ENCODE measurements at places on chromosomes 13 and 19.

DNA sequence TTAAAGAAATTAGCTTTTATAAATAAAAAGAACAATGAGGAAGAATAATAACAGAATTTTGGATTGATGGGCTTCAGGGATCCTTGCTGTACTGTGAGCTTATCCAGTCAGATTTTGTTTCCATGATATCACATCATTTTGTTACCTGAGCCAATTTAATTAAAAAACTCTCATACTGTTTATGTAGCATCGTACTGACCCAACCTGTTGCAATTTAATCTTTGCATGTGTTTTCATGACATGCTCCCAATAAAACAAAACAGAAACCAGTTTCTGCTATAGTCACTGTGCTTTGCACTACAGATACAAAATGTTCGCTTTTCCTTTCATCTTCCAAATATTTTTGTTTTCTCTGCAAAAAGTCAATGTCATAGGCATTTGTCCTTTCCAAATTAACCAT, 109.7 kb upstream of the RNF113B start:
- no peak for DNase-seq

- no peak for DNase-seq
Measured at GRCh38 chr19:2534423-2535013, 58.6 kb downstream of the GADD45B start.

- DNase-seq, result no peak
Measured at GRCh38 chr13:110421061-110421460, 114.0 kb downstream of the COL4A2 start.

DNA sequence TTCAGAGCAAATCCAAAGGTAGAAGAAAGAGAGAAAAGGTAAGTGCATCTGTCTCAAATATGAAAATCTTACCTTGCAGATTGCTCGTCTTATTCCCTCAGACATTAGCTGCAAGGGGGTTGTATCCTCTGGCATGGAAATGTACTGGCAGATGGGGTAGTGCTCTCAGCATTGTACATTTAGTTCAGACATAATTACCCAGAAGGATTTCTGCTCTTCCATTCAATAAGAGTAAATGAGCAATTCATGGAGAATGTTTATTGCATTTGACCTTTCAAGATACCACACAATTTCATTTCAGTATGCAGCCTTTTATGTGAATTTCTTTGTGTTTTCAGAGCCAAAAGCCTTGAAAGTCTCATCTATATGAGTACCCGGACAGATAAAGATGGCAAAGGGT, 63.8 kb downstream of the SCEL start:
- DNase-seq, result no peak

DNA sequence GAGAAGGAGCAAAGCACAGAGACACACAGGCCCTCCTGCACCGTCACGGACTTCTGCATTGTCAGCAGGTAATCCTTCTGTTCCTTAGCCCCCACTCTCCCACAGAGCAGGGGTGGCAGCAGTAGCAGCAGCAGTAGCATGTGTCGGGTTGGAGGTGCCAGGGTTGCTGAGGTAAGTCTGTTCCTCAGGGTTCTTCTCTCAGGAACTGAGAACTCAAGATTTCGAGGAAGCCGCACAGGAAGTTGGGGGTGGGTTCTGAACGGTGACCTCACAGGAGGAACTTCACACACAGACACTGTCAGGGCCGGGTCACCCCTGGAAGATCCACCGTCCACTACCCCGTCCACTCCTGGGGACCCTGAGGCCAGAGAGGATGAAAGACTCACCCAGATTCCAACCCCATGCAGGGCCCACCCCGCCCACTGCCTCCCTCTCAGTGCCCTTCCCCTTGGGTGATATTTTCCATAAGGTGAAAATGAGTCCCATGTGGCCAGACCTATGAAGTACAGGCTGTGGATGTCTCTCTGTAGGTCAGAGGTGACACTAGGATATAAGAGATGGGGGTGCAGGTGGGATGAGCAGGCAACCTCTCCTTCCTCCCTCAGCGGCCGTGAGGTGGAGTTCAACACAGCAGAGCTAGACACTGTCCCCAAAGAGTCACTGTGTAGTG, at the start of gene SIGLEC12:
Gene SIGLEC12 (minus strand): TSS at position 207 of the 670 bp plus-strand sequence. CDS start 67 bp downstream, at position 140.
- DNase-seq, result no peak

GRCh38 chr13:80707000-80707983, 366.4 kb upstream of the SPRY2 start:
- DNase-seq, result no peak

GRCh38 chr19:7140137-7140536, 70.6 kb downstream of the ZNF557 start:
- DNase-seq, result no peak

DNA sequence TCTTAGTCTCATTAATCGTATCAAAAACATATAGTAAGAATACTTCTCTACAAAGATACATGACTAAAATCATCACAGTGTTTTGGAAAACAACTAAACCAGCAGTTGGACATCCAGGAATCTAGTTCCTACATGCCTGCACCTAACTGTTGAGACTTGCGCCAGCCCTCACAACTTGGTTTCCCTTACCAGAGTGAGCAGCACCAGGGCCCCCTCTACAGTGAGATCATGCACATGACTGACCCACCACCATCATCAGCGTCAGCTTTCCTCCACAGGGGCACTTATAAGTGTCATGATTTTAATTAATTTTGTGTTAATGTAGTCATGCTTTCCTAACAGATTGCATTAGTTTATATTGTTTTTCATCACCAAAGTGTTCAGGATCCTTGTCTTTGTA, 1322.0 kb downstream of the EFNB2 start:
- no peak for DNase-seq

DNA sequence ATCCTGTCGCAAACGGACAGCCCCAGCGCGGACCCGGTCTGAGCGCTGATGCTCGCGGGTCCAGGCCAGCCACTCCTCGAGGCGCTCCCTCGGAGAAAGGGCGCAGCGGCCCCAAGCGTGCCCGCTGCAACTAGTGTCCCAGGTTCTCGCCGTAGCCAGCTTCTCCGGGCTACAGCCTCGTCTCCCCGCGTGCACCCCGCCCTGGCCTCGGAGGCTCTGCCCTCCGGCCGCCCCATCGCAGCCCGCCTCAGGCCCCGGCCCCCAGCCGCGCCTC, 487 bp downstream of the FLT1 start:
- no peak for DNase-seq

DNA sequence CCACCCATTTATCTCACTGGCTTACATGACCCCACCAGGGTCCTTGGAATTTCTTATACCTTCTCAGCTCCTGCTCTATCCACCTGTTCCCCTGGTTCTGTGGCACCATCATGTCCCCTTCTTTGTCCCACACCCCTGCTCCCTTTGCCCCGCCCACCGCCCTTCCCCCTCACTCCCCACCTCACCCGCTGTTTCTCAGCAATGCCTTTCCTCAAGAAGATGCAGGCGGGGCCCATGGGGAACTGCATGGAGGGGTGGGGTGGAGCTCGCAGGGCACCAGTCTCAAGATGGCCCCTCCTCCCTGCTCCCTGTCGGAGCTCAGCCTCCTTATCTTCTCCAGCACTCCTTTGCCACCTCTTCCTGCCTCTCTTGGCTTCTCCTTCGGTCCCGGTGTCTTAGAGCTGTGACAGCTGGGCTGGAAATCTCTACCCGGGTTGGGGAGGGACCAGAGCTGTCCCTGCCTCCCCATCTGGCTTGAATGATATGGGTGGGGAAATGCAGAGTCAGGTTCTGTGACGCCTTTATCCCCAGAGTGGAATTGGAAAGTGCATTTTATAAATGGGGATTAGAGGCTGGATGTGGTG, at the start of gene CABP5:
Gene CABP5 (minus strand): TSS at position 405 of the 584 bp plus-strand sequence. CDS start 157 bp downstream, at position 248.
- no peak for DNase-seq

GRCh38 chr19:51024924-51025323, 1.5 kb downstream of the KLK11 start:
- DNase-seq, result no peak

DNA sequence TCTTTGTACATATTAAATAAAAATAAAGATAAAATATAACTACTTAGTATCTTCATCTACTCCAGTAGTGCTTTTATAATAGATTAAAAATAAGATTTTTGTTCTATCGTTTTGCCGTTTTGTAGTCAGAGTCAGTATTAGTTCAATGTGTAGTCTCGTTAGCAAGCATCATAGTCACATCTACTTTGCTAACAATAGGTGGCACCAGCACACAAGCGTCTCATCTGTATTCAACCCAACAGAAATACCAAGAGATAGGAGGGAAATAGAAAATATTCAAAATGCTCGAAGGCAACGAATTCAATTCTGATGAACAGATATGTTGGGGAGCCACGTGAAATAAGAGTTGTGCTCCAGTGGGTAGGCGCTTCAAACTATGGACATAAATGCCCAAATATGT, 21.4 kb upstream of the MICU2 start:
- no peak for DNase-seq

GRCh38 chr13:108289819-108290218, 20.3 kb downstream of the TNFSF13B start:
- DNase-seq, result no peak

DNA sequence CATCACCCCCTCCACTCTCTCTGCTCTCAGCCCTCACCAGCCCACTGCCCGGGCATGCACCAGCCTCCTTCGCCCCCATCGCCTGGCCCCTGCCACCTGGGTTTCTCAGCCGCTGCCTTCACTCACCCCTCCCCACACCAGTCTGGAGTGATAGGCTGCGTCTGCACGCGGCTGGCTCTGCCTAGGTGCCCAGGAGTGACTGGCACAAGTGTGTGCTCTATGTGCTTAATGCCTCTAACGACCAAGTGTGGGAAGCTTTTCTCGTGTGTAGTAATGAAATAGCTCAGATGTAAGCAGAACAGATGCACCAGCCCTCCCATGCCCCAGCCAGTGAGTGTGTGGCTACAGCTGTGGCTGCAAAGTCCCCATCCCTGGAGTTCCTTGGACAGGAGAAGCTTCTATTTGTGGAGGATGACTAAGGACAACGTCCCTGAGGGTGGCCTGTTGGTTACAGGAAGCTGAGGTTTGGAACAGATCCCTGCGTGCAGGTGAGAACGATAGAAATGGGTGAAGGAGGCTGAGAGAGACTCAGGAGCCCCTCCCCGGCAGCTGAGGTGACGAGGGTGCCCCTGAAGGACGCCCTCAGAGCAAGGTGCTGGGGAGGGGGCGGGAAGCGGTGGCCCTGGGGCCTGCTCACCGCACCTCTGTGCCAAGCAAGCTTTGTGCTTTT, 35.6 kb downstream of the ATP11A start:
- no peak for DNase-seq

- DNase-seq, result no peak
Measured at GRCh38 chr13:93788456-93788855, 561.8 kb downstream of the GPC6 start.

GRCh38 chr13:75329723-75330122, 152.2 kb downstream of the TBC1D4 start:
- DNase-seq, result no peak

DNA sequence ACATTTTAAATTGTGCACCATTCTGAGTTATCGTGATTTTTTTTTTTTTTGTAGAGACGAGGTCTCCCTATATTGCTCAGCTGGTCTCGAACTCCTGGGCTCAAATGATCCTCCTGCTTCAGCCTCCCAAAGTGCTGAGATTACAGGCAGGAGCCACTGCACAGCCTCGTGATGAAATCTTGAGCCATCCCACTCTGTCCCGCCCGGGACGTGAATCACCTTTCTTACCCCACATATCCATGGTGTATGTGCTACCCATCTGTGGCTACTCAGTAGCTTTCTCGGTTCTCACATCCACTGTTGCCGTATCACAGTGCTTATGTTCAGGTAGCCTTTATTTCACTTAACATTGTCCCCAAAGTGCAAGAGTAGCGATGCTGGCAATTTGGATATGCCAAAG, 26.5 kb downstream of the PAK4 start:
- DNase-seq, result no peak

GRCh38 chr19:12984683-12985048, 10.6 kb upstream of the NFIX start:
- DNase-seq, result no peak
